Sigmoid colon (tissue), 7 donors: ENCODE measurements at places on chromosomes 16 and 17. TPM values are rescaled to one million over a fixed set of nuclear protein-coding genes. Genes with fewer than 3 reads are reported as not detected.

Gene ARL4D
- 4.8 TPM for polyA plus RNA-seq

Gene BCL6B
- polyA plus RNA-seq, result 3.6 TPM

Gene DHRS11
- polyA plus RNA-seq, result 239 TPM

Gene PDILT
- polyA plus RNA-seq, result not detected

Gene NUPR1
- polyA plus RNA-seq, result 171 TPM

Gene SMTNL2
- 0.60 TPM for polyA plus RNA-seq

Gene DOC2A
- polyA plus RNA-seq, result 0.92 TPM

Gene DPEP3
- 0.46 TPM for polyA plus RNA-seq

Gene OR3A3
- polyA plus RNA-seq, result not detected

Gene ZACN
- 1.2 TPM for polyA plus RNA-seq

Gene MYLK3
- under 0.01 TPM for polyA plus RNA-seq

Gene ABCA9
- 6.0 TPM for polyA plus RNA-seq

Gene FBXW10
- polyA plus RNA-seq, result not detected
